ENCODE measurements at places on chromosomes 13 and 19.

DNA sequence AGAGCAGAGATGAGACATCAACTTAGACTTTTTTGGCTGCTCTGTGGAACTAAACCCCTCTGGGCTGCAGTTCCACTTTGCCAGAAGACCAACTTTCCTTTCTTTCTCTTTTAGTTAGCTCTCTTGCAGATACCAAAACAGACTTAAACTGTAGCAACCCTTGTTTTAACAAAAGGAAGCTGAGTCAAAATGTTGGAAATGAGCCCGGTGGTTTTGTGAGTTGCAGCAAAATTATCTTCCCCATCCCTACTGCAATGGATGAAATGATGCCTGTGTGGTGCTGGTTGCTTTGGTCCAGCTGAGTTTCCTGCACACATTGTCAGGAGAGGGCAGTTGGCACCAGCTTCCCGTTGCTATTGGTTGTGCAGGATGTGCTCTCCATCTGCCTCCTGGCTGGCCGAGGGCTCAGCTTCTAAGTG, 115.3 kb downstream of the LRCH1 start:
- DNase-seq = no peak

GRCh38 chr13:99606324-99607066, 105.2 kb downstream of the TM9SF2 start:
- peak; percentile 84 for DNase-seq

DNA sequence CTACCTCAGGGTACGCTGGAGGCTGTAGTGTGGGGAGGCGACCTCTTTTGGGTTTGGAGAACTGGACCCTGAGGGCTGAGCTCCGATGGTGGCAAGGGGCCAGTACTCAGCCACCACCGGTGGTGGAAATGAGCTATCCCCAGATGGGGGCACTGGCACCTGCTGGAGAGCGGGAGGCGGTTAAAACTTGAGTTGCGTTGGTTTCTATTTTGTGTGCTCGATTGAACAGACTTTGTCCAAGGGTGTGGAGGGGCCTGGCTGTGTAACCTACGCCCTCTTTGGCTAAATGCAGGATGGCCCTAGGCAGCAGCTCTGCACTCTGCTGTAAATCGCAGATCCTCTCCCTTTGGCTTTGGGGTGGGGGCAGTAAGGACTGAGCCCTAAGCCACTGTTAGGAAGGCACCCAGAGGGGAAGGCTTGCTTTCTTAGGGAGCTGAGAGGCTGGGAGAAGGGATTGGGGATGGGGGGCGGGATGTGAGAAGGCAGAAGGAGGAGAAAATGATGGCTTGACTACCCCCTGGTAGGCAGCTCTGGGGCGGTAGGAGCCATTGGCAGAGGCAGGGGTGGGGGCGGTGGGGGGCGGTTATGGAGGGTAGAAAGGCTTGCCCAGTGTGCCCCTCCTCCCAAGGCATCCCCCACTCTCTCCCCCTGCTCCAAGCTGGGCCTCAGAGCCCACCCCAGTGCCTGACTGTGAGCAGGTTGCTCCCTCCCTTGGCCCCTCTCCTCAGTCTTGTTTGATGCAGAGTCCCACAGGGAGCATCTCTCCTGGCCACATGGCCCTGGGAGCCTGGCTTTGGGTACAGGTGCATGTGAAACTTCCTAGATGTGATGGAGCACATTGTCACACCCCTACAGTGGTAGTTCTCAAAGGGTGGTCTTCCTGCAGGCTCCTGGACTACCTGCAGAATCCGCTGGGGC, 5.0 kb downstream of the VSTM2B start:
- no peak for DNase-seq

DNA sequence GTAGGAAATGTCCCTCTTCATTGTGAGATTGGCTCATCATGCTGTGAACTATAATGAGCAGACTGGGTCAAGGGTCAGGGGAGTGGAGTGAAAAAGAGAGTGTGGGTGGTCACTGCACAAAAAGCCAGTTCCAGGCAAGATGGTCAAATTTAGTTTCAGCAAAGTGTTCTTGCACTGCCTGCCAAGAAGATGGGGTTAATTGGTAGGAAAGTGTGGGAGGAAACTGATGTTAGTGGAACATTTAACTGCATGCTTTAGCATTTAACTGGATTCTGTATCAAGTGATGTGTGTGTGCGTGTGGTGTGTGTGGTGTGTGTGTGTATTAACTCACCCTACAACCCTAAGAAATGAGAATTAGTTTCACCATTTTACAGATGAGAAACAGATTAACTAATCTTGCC, 131.6 kb downstream of the COG6 start:
- DNase-seq = no peak

- no peak for DNase-seq
Observed at GRCh38 chr13:97798836-97799235, 154.6 kb upstream of the IPO5 start.

GRCh38 chr19:41888926-41889325, 5.9 kb downstream of the ARHGEF1 start:
- DNase-seq = no peak

GRCh38 chr19:45156011-45156630, 4.7 kb downstream of the NKPD1 start:
- DNase-seq = no peak

- peak; percentile 36 for DNase-seq
Observed at GRCh38 chr19:44401139-44402115, at the start of gene ZNF285. ZNF285 (minus strand) TSS chr19:44401608; CDS start chr19:44397213, 4,395 bp downstream.

- peak; percentile 12 for DNase-seq
Observed at GRCh38 chr13:27450921-27451471, 632 bp upstream of the MTIF3 start.

- no peak for DNase-seq
Observed at GRCh38 chr19:3190921-3191805, 5.4 kb downstream of the NCLN start.

- no peak for DNase-seq
Observed at GRCh38 chr13:106036870-106037269, 498.6 kb downstream of the EFNB2 start.

GRCh38 chr13:113176822-113177221, 18.4 kb downstream of the PROZ start:
- DNase-seq = no peak

DNA sequence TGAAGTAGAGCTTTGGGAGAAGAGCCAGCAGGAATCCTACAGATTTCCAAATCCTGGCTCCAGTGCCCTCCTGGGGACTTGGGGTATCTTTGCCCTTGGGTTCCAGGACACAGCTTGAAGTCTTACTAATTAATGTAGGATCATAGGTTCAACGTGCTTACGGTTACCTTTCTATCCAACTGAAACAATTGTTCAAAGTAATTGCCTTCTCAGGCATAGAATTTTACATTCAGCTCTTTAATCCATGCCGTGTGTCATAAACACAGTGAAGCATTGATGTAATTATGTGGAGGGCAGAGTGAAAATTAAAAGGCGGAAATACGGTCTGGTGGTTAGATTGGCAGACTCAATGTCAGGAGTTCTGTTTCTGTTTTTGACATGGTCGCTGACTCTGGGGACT, 170.4 kb downstream of the COG6 start:
- no peak for DNase-seq

- DNase-seq = no peak
Observed at GRCh38 chr13:107203146-107203847, 635.4 kb upstream of the ARGLU1 start.

DNA sequence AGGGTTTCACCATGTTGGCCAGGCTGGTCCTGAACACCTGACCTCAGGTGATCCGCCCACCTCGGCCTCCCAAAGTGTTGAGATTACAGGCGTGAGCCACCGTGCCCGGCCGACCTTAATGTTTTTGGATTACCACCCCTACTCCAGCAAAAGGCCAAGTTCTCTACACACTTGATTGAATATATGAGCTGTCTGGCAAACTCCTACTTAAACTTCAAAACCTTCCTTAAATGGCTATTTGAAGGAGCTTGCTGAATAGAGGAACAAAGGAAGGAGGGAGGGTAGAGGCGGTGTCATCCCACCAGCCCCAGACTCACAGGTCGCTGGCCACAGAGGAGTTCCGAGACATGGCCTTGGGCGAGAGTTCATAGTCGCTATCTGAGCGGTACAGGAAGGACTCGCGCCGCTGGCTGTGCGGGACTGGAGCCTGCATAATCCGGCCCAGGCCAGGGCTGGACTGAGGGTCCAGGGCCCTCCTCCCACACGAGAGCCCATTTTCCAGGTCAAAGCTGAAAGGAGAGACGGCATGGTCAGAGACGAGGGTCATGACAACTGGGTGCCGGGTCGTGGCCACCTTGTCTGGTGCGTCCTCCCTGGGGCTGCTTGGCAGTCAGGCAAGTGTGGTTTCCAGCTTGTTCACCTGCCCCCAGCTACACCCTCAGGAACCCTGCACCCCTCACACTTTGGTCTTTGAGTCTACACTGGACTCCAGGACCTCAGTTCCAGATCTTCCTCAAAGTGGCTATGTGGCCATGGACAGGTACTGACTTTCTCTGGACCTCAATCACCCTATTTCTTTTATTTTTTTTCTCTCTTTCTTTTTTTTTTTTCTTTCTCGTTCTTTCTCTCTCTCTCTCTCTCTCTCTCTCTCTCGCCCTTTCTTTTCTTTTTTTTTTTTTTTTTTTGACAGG, 4.2 kb downstream of the PDE4C start:
- no peak for DNase-seq

GRCh38 chr13:77740931-77741596, 43.6 kb downstream of the SLAIN1 start:
- no peak for DNase-seq

DNA sequence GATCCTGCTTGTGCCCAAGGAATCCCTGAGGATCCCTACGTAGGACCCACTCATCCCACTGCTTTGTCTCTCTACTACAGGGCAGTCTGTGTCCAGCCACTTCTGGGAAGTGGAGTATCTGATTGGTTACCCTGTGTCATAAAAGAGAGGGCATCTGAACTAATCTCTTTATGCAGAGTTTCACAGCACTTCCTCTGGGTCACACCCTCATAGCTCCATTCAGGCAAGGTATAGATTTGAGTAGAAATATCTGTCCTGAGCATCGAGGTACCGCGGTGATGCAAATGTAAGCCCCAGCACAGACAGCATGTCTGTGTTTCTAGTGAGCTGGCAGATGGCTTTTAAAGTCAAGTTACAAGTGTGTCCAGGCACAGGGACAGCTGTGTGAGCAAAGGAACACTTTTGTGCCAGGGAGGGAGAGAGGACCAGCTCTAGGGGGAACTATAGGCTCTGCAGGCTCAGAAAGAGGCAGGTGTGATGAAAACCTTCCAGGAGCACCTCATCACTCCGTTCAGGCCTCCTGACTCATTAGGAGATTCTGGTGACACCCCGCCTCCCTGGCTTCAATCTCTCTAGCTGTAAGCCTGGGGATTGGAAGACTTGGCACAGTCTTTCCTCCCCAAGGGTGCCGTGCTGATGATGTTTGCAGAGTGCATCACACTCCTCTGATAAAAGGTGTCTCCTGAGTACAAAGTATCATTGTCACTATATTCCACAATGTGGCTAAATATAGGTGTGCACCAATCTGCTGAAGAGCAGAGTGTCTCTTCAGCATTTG, 84.3 kb upstream of the UBL3 start:
- no peak for DNase-seq

DNA sequence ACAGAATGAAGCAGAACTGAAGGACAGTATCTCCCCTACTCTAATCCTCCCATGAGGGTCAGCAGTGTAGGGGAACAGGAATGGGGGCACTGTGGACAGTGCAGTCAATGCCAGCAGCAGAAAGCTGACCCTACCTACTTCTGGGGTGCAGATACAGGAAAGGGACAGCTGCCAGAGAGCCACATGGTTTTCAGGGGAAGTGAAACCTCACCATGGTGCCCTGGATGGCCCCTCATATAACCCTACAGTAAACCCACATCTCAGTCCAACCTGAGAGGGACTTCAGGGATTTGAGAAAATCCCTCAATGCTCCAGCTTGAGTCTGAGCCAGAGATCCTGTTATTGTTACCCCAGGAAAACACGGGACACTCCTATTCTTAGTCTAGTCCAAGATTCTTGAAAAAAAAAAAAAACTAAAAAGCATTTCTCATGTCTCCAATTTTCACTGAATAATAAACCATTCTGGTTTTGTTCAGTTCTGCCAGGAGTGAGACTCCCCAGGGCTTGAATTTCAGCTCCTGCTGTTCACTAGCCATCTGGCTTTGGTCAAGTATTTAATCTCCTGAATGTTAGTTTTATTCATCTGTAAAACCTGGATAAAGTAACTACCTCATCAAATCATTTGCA, 511.6 kb upstream of the ARGLU1 start:
- no peak for DNase-seq

DNA sequence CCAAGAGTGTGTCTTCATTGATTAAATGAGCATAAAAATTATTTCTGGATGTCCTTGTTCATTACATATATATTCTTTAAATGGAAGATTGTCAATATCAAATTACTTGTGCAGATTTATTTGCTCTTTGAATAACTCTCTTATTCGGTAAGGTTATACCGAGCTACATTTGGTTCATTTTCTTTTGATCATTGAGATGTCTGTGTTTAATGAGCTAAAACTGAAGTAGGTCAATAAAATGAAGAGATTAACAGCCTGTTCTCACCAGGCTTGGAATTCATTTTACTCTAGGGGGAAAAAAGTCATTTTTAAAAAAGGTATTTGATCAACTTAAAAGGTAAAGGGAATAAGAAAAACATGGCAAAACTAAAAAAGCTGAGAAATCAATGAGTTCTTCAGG, 10.6 kb downstream of the GPC5 start:
- DNase-seq = no peak

- no peak for DNase-seq
Observed at GRCh38 chr19:31113293-31113692, 235.9 kb downstream of the TSHZ3 start.

DNA sequence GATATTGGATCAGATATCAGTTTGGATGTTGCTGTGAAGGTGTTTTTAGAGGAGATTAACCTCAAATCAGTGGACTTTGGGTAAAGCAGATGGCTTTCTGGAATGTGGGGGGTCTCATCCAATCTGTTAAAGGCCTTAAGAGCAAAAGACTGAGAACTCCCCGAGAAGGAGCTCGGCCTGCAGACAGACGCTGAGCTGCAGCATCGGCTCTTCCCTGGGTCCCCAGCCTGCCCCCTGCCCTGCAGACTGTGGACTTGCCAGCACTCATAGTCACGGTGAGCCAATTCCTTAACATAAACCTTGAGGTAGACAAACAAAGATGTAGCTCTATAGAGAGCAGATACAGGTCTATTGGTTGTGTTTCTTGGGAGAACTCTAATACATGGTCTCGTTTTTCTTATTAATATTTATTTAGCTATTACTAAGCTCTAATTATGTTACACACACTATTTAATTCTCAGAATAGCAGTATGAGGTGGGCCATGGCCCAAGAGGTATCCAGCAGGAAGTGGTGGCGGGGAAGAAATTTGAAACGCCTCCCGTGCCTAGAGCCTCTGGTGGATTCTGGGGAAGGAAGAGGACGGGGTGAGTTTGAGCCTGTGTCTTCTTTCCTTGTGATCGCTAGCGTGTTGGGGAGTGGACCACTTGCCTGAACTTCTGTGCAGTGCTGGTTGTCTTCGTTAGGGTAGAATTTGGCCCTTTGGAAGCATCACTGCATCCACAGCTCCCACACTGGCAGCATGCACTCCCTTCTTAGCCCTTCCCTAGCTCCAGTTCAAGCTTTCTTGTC, 305.3 kb downstream of the TEX29 start:
- no peak for DNase-seq

- no peak for DNase-seq
Observed at GRCh38 chr13:113771709-113772331, 12.8 kb downstream of the TMEM255B start.

- no peak for DNase-seq
Observed at GRCh38 chr13:112857914-112858490, 111.0 kb upstream of the MCF2L start.

Measured in T-helper 1 cell (primary cell).